ENCODE measurements at places on chromosomes 3 and 15. TPM values are rescaled to one million over a fixed set of nuclear protein-coding genes. Genes with fewer than 3 reads are reported as not detected.

The ACSBG1 gene
- total RNA-seq = not detected

The CLRN1 gene
- total RNA-seq = not detected

The HIGD2B gene
- total RNA-seq = not detected

The COLQ gene
- 0.54 TPM for total RNA-seq

The NSMCE3 gene
- total RNA-seq = 11.6 TPM

The GUCA1C gene
- total RNA-seq = not detected

The A4GNT gene
- not detected for total RNA-seq

The ACKR2 gene
- total RNA-seq = not detected

The UROC1 gene
- total RNA-seq = not detected

The CKMT1A gene
- total RNA-seq = not detected

The IDH2 gene
- total RNA-seq = 36.0 TPM

The PCOLCE2 gene
- total RNA-seq = 1.1 TPM

The VIPR1 gene
- not detected for total RNA-seq

The TMEM115 gene
- total RNA-seq = 70.1 TPM

The SNRPA1 gene
- 65.6 TPM for total RNA-seq

The AHSG gene
- not detected for total RNA-seq

The FBXO40 gene
- total RNA-seq = not detected

The GOLGA6L10 gene
- 0.87 TPM for total RNA-seq

The GRIP2 gene
- total RNA-seq = not detected

The PP2D1 gene
- total RNA-seq = not detected

The RYR3 gene
- not detected for total RNA-seq

The TMOD2 gene
- 12.1 TPM for total RNA-seq

The TLR9 gene
- total RNA-seq = not detected

The TRH gene
- total RNA-seq = not detected

The LOXL1 gene
- 275 TPM for total RNA-seq

The CCDC191 gene
- total RNA-seq = 0.97 TPM

The UPK1B gene
- not detected for total RNA-seq

The SPINK8 gene
- total RNA-seq = not detected

The NRROS gene
- total RNA-seq = 0.13 TPM

The IGDCC3 gene
- total RNA-seq = not detected

The SERINC4 gene
- total RNA-seq = not detected

The PRSS50 gene
- not detected for total RNA-seq

The C3orf70 gene
- 0.11 TPM for total RNA-seq

The CADM2 gene
- total RNA-seq = not detected

The ESYT3 gene
- total RNA-seq = not detected

The DGKG gene
- total RNA-seq = 0.21 TPM

The CSPG4 gene
- total RNA-seq = 78.0 TPM

The STAC gene
- not detected for total RNA-seq

The GHSR gene
- total RNA-seq = not detected

The GNAT1 gene
- total RNA-seq = not detected

The DUOX2 gene
- not detected for total RNA-seq

The CPNE4 gene
- not detected for total RNA-seq

The ATP8B4 gene
- 0.81 TPM for total RNA-seq

The GOLGA6B gene
- not detected for total RNA-seq

The APOD gene
- total RNA-seq = not detected

The LRRK1 gene
- 14.9 TPM for total RNA-seq

The SLC28A2 gene
- total RNA-seq = not detected

The HYAL1 gene
- total RNA-seq = not detected

The CHRD gene
- total RNA-seq = 0.23 TPM

The SEMA5B gene
- not detected for total RNA-seq

The ATP13A3 gene
- total RNA-seq = 105 TPM

The ARGFX gene
- not detected for total RNA-seq

The IMPG2 gene
- 0.07 TPM for total RNA-seq

The RCN2 gene
- total RNA-seq = 106 TPM

The SPINT1 gene
- total RNA-seq = 0.12 TPM

The CD200 gene
- not detected for total RNA-seq

The CA12 gene
- total RNA-seq = 7.5 TPM

The EPHB3 gene
- 3.1 TPM for total RNA-seq

The IL16 gene
- not detected for total RNA-seq
